GOT3 (cell line): ENCODE measurements at places on chromosomes 3 and 15.
A peak's percentile ranks its signal among the peaks of the same experiment; 100 is the strongest.

DNA sequence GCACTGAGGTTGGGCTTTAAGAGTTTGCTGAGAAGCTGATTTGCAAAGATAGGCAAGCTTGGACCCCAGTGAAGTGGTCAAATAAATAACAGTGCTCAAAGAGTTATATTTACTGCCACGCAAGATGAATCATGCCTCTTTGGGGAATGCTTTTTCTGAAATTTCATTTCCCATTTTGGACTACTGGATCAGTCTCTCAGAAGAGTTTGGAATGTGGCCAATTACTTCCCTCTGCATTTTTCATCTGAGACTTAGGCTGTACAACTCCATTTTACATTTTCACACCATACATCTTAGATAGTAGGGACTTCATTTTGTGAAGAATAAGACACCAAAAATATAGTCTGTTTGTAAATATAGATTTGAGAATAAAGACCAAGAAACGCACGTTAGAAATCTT, 419.7 kb downstream of the FGF12 start:
- no peak for DNase-seq

DNA sequence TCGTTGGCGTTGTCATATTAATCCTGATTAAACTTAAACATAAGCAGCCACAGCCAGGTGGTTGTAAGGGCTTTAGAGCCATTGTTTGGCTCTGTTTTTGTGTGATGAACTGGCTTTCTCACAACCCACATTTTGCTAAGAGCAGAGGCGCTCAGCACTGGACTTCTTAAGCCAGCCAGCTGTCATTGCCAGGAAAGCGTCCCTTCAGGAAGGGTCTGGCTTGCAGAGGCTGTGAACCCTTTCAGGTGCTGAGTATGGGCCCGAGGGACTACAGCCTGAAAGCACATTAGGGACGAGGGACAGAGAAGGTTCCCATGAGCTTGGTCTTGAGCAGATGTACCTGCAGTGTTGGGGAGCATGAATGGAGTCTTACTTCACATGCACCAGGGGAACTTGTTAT, 112.3 kb downstream of the CHCHD6 start:
- no peak for DNase-seq

GRCh38 chr15:35288580-35288979, 203.5 kb upstream of the NANOGP8 start:
- DNase-seq, result no peak

- no peak for DNase-seq
These were observed 51.8 kb downstream of the NOX5 start for GRCh38 chr15:69066007-69066995.

GRCh38 chr3:60555686-60556354, 695.4 kb downstream of the FHIT start:
- DNase-seq, result no peak

DNA sequence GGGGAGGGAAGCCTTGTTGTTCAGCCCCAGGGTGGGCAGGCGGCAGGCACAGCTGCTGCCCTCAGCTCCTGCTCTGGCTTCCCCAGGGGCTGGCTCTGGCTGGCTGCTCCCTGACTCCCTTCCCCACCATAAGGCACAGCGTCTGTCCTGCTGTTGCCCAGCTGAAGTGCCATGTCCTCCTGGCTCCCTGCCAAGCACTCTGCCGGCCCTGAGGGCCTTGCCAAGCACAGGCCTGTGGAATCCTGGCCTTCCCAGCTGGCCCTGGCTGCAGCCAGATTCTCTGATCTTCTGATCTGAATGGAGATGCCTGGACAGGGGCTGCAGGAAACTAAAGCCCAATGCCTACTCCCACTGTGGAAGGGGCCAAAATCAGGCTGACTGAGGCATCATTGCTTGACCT, 1.1 kb downstream of the IQCF6 start:
- no peak for DNase-seq

GRCh38 chr15:77496715-77497109, 76.0 kb downstream of the HMG20A start:
- peak; percentile 80 for DNase-seq

DNA sequence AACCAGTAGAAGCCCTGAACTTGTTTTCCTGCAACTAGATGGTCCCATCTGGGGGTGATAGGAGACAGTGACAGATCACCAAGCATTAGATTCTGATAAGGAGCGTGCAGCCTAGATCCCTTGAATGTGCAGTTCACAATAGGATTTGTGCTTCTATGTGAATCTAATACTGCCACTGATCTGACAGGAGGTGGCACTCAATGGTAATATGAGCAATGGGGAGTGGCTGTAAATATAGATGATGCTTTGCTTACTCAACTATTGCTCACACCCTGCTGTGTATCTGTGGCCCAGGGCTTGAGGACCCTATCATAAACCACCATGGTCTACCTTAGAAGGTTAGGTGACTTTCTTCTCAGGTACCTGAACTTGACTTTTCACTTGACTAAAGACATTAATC, 417.1 kb upstream of the ARHGEF26 start:
- no peak for DNase-seq

DNA sequence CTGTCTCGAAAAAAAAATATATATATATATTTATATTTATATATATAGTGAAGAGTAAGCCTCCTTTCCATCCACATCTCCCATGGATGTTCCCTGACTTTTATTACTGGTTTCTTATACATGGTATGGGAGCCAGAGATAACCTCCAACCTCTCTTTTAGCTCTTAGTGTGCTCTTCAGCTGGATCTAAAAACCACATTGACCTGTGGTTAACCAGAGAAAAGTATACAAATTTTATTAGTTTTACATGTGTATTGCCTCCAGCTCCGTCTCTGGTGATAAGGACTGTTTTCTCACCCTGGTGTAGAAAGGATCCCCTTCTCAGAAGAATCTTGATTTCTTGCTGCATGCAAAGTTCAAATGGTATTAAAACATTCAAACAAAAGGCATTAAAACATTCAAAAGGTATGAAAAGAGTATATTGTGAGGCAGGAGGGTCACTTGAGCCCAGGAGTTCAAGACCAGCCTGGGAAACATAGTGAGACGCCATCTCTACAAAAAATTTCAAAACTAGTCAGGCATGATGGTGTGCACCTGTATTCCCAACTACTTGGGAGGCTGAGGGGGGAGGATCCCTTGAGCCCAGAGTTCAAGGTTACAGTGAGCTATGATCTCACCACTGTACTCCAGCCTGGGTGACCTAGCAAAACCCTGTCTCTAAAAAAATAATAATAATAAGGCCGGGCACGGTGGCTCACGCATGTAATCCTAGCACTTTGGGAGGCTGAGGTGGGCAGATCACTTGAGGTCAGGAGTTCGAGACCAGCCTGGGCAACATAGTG, 13.5 kb upstream of the TTBK2 start:
- no peak for DNase-seq

GRCh38 chr15:96343113-96344059, 12.9 kb downstream of the NR2F2 start:
- no peak for DNase-seq

GRCh38 chr3:46113608-46114007, 86.3 kb upstream of the XCR1 start:
- no peak for DNase-seq

DNA sequence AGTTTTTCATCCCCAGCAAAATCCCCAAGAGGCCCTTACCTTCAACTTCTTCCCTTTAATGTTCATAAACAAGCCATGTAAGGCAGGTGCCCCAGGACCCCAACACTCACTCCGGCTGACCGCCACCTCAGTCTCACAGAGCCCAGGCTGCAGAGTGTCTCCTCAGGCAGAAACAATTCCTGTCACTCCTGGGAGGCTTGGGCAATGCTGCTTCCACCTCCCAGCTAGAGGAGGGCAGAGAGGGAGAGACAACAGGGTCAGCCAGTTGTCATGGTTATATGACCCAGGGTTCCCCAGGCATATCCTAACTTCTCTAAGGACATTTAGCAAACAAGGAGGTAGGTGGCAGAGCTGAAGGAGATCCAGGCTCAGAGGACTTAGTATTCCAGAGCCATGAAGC, at the start of gene PLIN1:
PLIN1 (minus strand) TSS at position 156 of the 400 bp plus-strand sequence. CDS start 1,878 bp downstream, outside the sequence.
- DNase-seq, result no peak

GRCh38 chr3:186260726-186261125, 101.3 kb downstream of the DGKG start:
- DNase-seq, result no peak

DNA sequence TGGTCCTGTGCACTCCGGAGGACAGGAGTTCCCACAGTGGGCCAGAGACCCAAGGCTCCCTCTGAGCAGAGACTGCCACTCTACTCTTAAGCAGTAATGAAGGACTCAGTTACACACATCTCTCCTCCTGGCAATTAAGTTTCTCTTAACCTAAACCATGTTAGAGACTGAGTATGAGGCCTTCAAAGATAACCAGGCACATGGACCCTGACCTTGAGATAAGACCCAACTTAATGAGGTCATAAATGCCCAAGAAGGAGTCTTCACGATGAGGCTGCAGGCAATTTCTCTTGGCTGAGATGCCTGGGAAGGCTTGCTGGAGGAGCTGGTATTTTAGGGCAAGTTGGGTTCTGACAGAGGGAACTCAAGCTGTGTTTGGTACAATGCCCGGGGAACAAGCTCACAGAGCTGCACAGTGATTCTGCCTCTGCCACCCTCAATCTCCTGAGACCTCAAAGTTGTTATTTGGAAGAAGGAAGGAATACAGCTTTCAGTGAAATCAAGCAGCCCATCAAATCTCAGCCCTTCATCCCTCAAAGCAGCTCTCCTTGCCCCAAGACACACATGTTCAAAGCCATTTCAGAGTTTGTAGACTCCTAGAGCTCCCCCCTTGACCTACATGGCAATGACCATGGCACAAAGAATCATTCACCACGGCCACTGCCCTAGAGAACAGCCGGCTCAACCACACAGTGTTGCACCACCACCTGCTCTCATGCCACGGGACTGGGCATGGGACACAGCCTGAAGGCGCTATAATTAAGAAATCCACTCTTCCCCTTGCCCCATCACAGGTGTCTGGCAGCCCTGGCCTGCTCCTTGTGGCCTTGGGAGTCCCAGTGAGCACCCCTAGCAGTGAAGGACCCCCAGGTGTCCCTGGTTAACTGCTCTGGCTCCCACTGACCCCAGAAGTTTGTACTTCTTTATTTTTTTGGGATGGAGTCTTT, 7.1 kb downstream of the RMDN3 start:
- DNase-seq, result no peak

- no peak for DNase-seq
These were observed 21.3 kb downstream of the RGMA start for GRCh38 chr15:93067649-93068085.

GRCh38 chr3:81989758-81990157, 228.3 kb upstream of the GBE1 start:
- no peak for DNase-seq

DNA sequence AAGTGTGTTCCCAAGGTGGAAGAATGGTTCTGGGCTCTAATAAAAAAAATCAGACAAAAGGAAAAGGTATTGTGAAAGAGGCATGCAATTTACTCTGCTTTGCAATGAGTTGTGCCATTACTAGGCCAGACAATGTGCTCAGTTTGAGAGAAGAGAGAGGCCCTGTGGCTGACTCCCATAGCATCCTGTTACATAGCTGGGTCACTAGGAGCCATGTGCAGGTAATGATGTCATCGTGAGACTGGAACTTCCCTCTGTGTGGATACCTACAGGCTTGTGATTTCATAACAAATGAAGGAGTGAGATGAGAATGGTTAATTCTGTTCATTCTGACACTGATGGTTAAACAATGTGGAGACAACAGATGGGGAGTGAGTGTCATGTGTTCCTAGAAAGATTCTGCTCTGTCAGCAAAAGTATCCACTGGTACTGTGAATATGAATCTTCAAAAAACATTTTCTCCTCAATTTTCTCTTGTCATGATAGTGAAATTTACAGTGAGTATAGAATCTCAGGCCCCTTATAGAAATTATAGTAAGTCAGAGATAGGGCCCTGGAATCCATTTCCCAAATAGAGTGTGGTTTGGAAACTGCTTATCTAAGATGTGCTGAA, 648.7 kb upstream of the DPPA4 start:
- no peak for DNase-seq

- DNase-seq, result no peak
These were observed 23.2 kb upstream of the LAMP3 start for GRCh38 chr3:183185696-183186095.

GRCh38 chr3:31567036-31567435, 34.3 kb downstream of the STT3B start:
- DNase-seq, result no peak

GRCh38 chr3:172182797-172183196, 143.4 kb downstream of the FNDC3B start:
- DNase-seq, result no peak

- no peak for DNase-seq
These were observed 4.1 kb upstream of the TBC1D23 start for GRCh38 chr3:100256731-100257151.

GRCh38 chr3:100436951-100437350, 35.6 kb downstream of the LNP1 start:
- no peak for DNase-seq

- DNase-seq, result no peak
These were observed 188.5 kb downstream of the ALCAM start for GRCh38 chr3:105555206-105555605.

DNA sequence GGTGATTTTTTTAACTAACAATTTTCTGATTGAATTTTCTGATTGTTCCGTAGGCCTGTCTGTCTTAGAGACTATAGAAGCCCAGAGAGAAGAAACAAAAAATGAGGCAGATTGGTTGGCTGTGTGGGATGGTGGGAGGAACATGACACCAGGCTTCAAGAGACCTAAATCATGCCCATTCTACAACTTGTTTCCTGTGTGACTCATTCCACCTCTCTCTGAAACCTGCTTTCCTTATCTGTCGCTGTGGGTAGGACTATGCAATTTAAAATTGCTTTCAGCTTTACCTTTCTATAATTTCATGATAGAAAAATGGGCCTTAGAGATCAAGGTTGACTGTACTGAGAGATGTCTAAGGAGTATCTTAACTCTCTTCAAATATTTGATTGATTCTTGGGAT, 44.5 kb downstream of the OXNAD1 start:
- no peak for DNase-seq

- no peak for DNase-seq
These were observed 132.6 kb upstream of the PROK2 start for GRCh38 chr3:71917545-71917944.

DNA sequence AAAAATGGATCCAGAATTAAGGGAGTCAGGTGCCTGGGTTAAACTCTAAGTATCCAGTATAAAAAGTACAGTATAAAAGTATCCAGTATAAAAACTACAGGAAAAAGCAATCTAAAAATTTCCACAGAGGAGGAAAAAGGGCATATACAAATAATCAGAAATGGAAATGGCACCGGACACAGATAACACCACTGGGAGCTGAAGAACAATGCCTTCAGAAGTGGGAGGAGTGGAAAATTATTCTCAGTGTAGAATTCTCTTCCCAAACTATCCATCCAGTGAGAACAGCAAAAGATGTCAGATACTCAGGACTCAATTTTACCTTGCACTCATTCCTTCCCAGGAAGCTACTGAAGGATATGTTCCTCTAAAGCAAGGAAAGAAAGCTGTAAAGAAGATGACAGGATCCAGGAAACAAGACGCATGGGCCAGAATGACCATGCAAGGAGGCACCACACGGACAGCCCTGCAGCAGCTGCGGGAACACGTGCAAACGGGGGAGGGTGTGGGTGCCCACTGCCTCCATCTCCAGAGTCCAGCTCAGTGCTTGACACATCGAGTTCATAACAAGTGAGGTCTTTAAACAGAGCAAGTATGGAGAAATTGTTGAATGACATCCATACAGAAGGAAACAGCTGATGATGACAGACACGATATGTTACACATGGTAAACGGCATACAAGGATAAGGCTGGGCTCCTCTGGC, 68.5 kb downstream of the CHSY1 start:
- no peak for DNase-seq

GRCh38 chr3:116930786-116931185, 221.2 kb downstream of the TUSC7 start:
- no peak for DNase-seq
